Endodermal cell (in vitro differentiated cells): ENCODE measurements at places on chromosomes 4 and X. TPM values are rescaled to one million over a fixed set of nuclear protein-coding genes. Genes with fewer than 3 reads are reported as not detected.

The IL15 gene
- total RNA-seq, result 0.14 and 0.42 TPM in 2 replicates

The RAB9B gene
- 0.20 and 0.42 TPM in 2 replicates for total RNA-seq

The MAGEB2 gene
- total RNA-seq, result not detected in 3 replicates

The DMD gene
- total RNA-seq, result 15.8 to 23.4 TPM (median 19.6 TPM) in 3 replicates

The ANXA3 gene
- total RNA-seq, result 43.9 and 49.6 TPM in 2 replicates

The ABCG2 gene
- total RNA-seq, result 0.07 to 0.40 TPM (median 0.31 TPM) in 3 replicates

The LRIT3 gene
- total RNA-seq, result 1.5 and 1.7 TPM in 2 replicates

The RTL9 gene
- total RNA-seq, result 0.19 to 0.29 TPM in 2 of 3 replicates, not detected in the other

The TMEM156 gene
- total RNA-seq, result not detected in 3 replicates

The PDZD4 gene
- total RNA-seq, result 68.3 and 84.4 TPM in 2 replicates

The GAGE2A gene
- total RNA-seq, result not detected in 3 replicates

The TRPC5OS gene
- not detected in 2 replicates for total RNA-seq

GRCh38 chrX:101530944-101531343 is 19.4 kb upstream of the ARMCX1 start:
- DNase-seq, result no peak

DNA sequence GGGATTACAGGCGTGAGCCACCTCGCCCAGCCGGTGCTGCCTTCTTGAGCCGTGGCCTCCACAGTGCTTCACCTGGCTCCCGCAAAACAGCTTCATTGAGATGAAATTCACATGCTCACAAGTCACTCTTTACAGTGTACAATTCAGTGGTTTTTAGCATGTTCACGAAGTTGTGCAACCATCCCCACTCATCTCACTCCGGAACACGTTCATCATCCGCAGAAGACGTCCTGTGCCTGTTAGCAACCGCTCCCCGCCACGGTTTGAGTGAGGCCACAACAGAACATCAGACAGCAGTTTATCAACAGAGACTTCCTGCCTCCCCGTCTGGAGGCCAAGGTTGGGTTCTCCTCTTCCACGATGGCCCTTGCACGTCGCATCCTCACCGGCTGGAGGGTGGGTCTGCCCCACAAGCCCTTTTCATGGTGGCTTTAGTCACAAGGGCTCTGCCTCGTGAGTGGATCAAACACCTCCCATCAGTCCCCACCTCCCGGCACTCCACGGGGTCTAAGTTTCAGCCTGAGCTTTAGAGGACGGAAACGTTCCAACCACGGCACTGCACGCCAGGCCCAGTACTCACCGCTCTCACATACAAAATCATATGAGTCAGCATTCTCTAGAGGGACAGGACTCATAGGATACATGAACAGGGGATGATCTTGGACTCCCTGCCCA is 29.6 kb upstream of the SPON2 start:
- DNase-seq, result peak; percentile 30

DNA sequence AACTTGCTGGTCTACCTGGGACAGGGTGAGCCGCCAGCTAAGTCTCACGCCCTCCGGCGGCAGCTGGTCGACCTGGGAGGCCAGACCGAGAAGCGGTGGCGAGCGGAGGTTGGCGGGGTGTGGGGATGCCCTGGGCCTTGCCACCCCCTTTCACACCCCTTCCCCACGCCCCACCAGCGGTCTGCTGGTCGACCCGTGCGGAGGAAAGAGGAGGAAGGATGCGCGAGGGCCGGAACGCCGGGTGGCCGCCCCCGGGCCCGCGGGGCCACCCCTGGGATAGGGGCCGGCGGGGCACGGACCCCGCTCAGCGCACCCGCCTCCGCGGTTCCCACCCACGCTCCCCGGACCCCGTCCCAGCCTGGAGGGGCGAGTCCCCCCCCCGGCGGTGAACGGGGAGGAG is 28.3 kb upstream of the DCAF12L1 start:
- DNase-seq, result no peak

DNA sequence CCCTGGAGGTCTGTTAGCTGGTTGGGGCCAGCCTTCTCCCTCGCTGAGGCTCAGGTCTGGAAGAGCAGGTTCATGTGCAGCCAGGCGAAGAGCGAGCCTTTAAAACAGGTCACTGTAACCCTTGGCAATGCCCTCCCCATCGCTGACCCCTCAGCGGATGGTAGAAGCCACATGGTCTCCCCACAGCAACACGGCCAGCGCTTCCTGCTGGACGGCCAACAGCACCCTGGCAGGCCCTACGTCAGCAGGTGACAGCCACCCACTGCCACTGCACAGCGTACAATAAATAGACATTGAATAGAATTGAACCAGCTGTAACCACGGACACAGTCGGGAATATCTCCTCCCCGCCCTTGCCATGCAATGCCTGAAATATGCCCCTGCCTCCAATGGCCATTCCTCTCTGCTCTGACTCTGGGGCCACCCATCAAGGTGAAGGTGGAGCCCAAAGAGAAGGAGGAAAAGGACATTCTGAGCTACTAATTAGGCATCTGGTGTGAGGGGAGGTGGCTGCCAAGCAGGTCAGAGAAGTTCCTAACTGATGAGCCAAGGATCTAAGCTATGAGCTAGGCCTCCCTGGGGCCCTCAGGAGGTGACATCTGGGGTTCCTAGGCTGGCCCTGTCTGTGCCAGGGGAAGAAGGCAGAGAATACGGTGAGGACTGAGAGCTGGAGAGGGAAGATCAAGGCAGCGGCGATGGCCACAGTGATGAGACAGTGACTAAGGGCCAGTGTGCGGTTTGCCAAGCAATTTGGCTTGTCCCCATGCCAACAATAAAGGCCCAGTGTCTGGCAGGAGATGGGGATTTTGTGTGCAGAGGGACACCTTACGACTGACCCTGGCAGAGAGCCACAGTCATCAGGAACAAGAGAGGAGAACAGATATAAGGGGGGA is 202.3 kb downstream of the BCOR start:
- no peak for DNase-seq

GRCh38 chr4:163344147-163345125 is 744 bp downstream of the NPY5R start:
- DNase-seq, result peak; percentile 82

DNA sequence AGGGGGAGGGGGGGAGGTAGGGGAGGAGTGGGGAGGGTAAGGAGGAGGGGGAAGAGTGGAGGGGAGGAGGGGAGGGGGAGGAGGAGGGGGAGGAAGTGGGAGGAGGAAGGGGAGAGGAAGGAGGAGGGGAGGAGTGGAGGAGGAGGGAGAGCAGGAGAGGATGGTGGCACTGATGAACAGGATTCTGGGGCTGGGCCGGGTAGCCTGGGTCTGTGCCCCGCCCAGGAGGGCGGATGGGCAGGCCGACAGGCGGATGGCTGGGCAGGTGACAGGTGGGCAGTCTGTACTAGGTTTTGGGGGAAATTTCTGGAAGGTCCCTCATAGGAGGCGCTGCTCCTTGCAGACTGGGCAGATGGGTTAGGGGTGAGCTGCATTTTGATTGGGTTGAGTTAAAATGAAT is 66.0 kb upstream of the ADRA2C start:
- DNase-seq, result no peak

- DNase-seq, result no peak
Measured at GRCh38 chr4:145868637-145869409, 69.8 kb downstream of the ZNF827 start.

GRCh38 chr4:170139764-170140163 is 50.0 kb upstream of the AADAT start:
- no peak for DNase-seq

DNA sequence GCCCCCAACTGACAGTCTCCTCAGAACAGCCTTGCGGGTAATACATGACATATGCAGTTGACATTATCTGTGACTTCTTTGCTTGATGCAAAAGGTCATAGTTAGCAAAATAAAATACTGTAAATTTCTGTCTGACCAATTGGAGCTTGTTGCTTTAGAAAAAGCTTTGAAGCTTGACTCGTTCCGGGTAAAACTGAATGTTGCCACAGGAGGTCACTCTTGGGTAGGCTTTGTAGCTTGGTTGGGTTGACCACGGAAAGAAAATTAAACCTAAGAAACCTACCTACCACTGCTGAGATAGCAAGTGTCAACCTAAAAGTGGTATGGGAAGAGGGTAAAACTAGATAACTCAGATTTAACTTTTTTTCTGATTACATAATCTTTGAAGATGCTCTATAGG is 23.2 kb downstream of the PRPS2 start:
- peak; percentile 80 for DNase-seq

GRCh38 chrX:68490644-68491043 is 8.2 kb upstream of the YIPF6 start:
- DNase-seq, result peak; percentile 52

DNA sequence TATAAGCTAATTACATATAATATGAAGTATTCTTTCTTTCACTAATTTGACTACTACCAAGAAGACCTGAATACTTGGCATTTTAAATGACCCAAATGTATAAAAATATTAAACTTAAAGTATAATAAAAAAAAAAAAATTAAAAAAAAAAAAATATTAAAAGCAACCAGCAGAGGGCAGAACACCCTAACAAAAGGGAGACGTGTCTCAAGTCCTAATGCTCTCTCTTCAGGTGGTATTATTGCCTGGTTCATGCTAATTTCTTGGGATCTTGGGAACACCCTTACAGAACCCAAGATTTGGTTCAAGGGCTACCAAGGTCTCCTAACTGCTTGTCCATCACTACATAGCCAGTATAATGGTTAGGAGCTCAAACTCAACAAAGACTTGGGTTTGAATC is 754.8 kb downstream of the RAB28 start:
- DNase-seq, result no peak

DNA sequence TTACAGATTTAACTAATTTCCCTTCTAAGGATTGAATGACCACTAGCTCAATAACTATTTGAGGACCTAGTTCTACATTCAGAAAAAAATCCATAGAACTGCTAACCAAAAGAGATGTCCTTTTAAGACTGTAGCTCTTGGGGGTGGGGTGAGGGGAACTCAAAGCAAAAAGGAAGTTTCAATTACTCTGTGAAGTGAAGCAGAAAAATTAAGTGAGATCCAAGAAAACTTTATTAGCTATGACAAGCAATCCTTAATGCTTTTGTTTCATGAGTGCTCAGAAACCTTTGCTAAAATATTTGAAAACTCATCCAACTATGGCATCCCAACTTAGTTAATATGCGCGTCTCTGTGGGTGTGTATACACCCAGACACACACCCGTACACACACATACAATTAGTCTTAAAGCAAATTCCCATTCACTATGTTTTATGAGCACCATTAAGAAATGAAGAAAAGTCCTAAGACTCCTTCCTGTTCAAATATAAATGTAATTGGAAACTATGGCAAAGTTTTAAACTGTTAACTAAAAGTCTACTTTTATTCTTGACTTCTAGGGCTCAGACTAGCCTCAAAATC is 44.5 kb downstream of the GPC4 start:
- no peak for DNase-seq

DNA sequence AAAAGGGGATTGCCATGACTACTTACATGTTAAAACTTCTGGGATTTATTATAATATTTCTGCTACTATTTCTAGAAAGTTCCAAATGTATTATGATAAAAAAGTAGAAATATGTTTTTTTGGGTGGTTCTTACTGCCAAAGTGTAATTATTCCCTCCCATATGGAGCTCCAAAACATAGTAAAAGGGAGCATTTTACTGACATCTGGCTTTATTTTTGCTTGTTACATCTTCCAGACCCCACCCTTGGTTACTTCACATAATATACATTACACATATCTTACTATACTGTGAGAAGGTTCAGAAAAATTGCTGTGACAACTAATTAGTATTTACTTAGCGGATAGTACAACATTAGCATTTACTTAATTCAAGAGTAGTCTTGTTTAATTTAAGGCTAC is 205.1 kb upstream of the TLL1 start:
- no peak for DNase-seq

GRCh38 chrX:46376246-46376885 is 168.9 kb downstream of the ZNF674 start:
- peak; percentile 79 for DNase-seq

- DNase-seq, result no peak
Measured at GRCh38 chr4:76957004-76957738, 7.6 kb downstream of the SEPTIN11 start.

GRCh38 chr4:127174616-127175015 is 458.1 kb upstream of the INTU start:
- DNase-seq, result no peak

- no peak for DNase-seq
Measured at GRCh38 chr4:118676128-118676527, 9.1 kb upstream of the METTL14 start.

- DNase-seq, result no peak
Measured at GRCh38 chr4:156762851-156763250, 208.7 kb downstream of the PDGFC start.

- DNase-seq, result no peak
Measured at GRCh38 chrX:153462291-153462690, 8.1 kb downstream of the HAUS7 start.

GRCh38 chr4:158786121-158786601 is 17.3 kb downstream of the FNIP2 start:
- no peak for DNase-seq

DNA sequence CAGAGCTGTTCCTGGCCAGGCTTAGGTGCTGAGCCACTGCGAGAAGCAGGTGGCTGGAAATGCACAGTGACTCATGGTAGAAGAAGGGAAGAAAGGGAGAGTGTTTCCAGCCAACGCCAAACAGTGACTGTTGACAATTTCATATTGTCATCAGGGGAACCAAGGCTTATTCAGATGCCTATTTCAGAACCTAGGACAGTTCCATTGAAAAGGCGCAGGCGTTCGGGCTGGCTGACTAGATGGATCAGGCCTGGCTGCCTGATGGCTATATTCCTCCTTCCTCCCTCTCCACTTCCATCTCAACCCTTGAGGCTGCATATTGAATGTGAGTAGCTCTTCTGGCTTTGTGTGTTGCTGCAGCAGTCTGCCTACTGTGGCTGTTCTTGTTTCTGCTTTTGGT is 73.0 kb upstream of the FRMPD4 start:
- peak; percentile 69 for DNase-seq

GRCh38 chr4:11152684-11153083 is 276.0 kb downstream of the HS3ST1 start:
- no peak for DNase-seq

DNA sequence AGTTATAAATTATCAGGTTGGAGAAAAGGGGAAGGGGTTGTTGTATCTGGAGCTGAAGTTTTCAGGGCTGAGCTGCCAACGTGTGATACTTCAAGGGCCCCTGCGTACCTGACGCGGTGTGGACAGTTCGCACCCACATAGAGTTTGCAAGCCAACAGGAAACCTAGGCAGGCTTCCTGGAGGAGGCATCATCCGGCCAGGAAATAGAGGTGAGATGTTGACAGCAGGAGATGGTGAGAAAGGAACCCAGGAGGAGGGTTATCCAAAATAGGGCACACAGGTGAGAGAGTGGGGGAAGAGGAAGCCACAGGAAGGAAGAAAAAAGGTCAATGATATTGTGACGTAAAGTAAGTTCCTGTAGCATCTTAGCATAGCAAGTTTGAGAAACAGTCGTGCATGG is 127.2 kb downstream of the DHRSX start:
- no peak for DNase-seq

- no peak for DNase-seq
Measured at GRCh38 chr4:87392183-87392582, 1.2 kb upstream of the HSD17B11 start.

- no peak for DNase-seq
Measured at GRCh38 chr4:81751531-81752289, 280.0 kb upstream of the RASGEF1B start.

DNA sequence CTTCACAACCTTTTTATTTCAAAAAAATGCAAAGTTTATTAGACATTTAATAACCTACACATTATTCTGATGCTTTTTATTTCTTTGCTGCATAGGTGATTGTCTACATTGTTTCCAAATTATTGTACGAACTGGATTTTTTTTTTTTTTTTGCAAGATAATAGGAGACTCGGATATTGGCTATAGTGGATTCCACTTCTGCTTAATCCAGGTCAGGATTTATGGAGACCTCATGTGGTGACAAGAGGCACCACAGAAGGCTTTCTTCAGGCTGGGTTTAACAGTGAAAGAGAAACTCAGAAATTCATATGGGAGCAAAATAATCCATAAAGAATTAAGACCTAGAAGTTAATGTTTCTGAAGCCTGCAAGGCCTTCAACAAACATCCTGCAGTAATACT is 2.4 kb upstream of the SLIT2 start:
- no peak for DNase-seq
